Right ventricle myocardium superior (tissue), 1 donor: ENCODE measurements at places on chromosomes 13 and 19. TPM values are rescaled to one million over a fixed set of nuclear protein-coding genes. Genes with fewer than 3 reads are reported as not detected.

DNA sequence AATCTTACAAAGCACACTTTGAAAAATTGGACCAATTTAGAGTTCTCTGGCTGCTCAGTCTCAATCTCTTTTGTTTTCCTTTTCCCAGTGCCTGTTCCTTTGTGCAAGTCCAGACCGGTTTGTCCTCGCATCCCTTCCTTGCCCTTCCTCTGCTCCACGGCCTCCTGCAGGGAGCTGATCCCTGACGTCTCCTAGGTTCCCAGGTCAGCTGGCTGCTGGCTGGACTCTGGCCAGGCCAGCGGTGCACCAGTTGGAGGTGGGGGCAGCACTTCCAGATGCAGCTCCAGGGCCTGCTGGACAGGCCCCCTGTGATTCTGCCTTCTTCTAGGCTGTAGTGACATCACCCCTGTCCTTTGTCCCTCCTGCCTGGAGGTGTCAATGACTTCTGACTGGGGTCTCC, 44.0 kb upstream of the KPNA3 start:
- DNase-seq, result no peak

Gene IGFL3
- not detected for total RNA-seq

DNA sequence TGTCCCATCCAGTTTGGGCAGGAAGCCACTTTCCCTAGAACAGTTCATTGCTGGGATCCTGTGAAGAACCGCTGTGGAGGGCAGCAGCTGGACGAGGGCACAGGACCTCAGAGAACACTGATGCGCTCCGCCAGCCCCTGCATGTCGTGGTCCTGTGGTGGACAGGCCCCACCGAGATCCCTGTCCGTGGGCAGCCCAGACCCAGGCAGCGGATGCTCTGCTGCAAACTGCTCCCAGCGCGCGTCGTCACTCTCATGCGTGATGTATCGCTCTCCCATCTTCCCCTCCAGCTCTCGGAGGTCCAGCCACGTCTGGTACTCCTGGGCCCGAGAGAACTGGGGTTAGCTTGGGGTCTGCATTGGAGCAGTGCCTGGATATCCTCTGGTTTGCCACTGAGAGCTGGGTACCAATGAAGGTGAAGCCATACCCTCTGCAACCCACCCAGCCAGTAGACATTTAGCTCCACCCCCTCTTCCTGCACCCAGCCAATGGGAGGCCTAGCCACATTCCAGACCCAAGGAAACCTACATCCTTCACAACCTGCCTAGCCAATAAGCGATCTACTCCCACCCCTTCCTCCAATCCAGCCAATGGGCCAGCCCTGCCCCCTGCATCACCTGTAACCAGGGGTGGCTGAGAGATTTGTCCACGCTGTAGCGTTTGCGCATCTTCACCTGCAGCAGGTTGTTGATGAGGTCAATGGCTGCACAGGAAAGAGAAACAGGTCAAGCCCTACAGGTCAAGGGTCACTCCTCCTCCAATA, 13.6 kb upstream of the DACT3 start:
- no peak for DNase-seq

Gene CCDC169
- total RNA-seq, result 0.08 TPM

- no peak for DNase-seq
Measured at GRCh38 chr13:78326633-78327032, 276.7 kb downstream of the POU4F1 start.

Gene PRR22
- 0.62 TPM for total RNA-seq

GRCh38 chr19:55493645-55494171, 5.5 kb downstream of the SSC5D start:
- DNase-seq, result no peak

DNA sequence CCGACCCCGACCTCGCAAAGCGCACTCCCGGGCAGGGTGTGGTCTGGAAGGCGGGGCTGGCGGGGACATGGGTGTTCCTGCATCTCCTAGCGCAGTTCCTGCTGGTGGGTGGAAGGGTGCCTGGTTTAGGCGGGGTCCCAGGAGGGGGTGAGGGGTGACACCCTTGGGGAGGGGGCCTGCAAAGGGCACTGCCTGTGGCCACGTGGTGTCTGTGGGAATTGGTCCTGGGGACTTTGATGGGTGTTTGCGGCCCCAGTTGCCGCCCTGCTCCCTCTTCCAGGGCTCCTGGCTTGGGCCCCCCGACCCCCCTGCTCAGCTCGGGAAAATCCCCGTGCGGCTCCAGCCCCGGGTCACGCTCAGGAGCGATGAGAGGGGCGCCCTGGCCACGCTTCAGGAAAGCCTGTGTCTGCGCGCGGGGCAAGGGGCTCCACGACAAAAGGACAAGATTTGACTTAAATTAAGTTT, 19.1 kb downstream of the WTIP start:
- no peak for DNase-seq

GRCh38 chr13:29196409-29197074, 376.4 kb downstream of the MTUS2 start:
- DNase-seq, result no peak
